Thoracic aorta (tissue), 2 donors: ENCODE measurements at places on chromosomes 6 and 20. TPM values are rescaled to one million over a fixed set of nuclear protein-coding genes. Genes with fewer than 3 reads are reported as not detected.

- DNase-seq: no peak
Measured at GRCh38 chr20:11734431-11734830, 183.3 kb upstream of the BTBD3 start.

C6orf15 gene
- not detected for total RNA-seq

DNA sequence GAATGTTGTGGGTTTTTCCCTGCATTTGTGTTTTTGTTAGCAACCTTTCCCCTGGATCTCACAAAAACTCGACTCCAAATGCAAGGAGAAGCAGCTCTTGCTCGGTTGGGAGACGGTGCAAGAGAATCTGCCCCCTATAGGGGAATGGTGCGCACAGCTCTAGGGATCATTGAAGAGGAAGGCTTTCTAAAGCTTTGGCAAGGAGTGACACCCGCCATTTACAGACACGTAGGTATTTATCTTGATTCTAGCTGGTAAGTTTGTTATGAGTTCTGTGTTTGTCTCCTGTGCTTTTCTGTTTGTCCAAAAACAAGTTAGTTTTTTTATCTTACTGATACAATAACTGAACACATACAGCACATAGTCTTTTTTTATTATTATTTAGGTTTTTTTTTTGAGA is 3.0 kb downstream of the SLC25A27 start:
- no peak for DNase-seq

DNA sequence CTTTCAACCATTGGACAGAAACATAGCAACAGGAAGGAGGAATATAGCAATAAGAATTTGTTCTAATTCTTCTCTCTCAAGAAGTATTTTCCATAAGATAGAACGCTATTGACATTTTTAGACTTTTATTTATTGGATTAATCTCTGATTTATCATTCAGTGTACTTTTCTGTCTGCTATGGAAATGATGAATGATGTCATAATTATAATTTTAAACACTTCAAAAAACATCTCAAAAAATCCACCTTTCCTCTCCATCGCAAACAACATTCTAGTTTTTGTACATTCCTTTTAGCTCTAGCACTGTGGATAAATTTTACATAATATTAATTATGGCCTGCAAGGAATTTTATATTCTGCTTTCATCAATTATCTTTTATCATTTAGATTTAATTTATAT is 643.2 kb downstream of the DHX35 start:
- DNase-seq: no peak

GRCh38 chr6:3756546-3756945 is 5.0 kb upstream of the PXDC1 start:
- DNase-seq: no peak

GRCh38 chr6:15575357-15576033 is 87.3 kb downstream of the DTNBP1 start:
- DNase-seq: no peak

- no peak for DNase-seq
Measured at GRCh38 chr20:38815446-38815845, 9.9 kb downstream of the PPP1R16B start.

- DNase-seq: no peak
Measured at GRCh38 chr6:6006006-6006427, 708 bp downstream of the NRN1 start.

GRCh38 chr6:79797912-79798311 is 149.4 kb downstream of the ELOVL4 start:
- no peak for DNase-seq

GRCh38 chr6:110527516-110527915 is 51.1 kb upstream of the SLC22A16 start:
- DNase-seq: no peak

GRCh38 chr20:54479138-54479906 is 3.9 kb downstream of the DOK5 start:
- DNase-seq: no peak

- DNase-seq: no peak
Measured at GRCh38 chr20:44020406-44021148, 105.9 kb downstream of the TOX2 start.

DNA sequence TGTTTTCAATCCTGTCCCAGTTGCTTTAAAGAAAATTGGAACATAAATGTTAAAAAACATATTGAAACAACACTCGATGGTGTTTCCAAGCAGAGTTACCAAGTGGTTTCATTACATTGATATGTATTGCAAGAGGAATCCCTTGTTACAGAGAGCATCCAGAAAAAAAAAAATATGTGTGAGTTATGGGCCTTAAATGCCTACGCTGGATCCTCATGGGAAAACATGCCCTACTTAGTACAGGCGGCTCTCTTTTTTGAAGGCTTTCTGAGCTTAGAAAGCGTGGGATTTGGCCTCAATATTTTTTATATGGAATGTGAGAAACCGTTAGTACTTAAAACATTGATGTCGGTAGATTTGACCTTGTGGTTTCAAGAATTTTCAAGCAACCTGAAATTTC is 26.1 kb downstream of the BTBD3 start:
- no peak for DNase-seq

FBXO9 gene
- 30.1 TPM for total RNA-seq

- no peak for DNase-seq
Measured at GRCh38 chr6:2730353-2731107, 20.2 kb downstream of the MYLK4 start.

GRCh38 chr20:9025643-9026042 is 43.2 kb upstream of the PLCB4 start:
- DNase-seq: no peak

- DNase-seq: no peak
Measured at GRCh38 chr6:169158691-169159090, 95.0 kb downstream of the THBS2 start.
